ENCODE measurements at places on chromosomes 4 and X. TPM values are rescaled to one million over a fixed set of nuclear protein-coding genes. Genes with fewer than 3 reads are reported as not detected.

DNA sequence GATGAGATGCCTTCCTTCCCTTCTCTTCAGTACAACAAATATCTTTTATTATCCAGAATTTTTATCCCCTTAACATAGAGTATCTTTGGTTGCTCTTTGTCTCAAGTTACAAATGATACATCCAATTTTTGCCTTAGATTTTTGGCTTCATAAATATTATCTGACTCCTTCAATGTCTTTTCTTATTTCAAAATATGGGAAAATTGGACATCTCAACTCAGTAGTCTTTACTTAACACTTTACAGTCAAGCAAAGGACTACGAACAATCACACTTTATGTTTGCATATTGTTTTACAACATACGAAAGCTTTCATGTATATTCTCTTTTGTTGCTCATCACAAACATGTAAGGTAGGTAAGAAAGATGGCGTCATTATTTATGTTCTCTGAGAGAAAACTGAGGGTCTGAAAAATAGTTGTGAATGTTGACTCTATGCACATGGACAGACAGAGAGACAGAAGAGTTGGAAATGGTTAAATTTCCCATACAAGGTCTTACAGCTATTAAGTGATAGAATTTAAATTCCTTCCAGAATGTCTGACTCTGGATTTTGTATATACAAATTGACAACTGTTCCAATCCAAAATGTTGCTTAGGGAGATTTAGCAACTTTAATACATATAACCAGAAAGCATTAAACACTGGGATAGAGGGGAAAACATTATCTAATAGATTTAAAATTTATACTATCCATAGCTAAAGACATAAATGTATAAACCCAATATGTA is 29.4 kb downstream of the DCHS2 start:
- DNase-seq = no peak

- DNase-seq = no peak
These were observed 1.1 kb downstream of the SLC25A6 start for GRCh38 chrX:1390621-1391369.

The GPR50 gene
- not detected for polyA plus RNA-seq

The P2RY4 gene
- not detected for polyA plus RNA-seq

DNA sequence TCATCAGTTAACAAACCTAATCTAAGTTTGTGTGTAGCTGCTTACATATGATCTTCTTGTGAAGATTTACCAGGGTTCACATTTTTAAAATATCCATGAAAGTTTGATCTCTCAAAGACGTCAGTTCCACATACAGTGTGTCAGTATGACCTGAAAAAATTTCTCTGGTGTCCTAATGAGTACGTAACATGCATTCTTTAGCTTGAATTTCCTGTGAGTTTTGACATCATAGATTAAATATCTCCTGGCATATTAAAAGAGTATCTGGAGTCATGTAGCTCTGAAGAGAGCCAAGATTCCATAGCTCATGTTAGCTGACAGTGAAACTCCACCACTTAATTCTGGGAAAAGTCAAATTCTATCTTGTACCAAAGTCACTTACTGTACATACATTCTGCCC is 43.9 kb upstream of the PDLIM5 start:
- no peak for DNase-seq

DNA sequence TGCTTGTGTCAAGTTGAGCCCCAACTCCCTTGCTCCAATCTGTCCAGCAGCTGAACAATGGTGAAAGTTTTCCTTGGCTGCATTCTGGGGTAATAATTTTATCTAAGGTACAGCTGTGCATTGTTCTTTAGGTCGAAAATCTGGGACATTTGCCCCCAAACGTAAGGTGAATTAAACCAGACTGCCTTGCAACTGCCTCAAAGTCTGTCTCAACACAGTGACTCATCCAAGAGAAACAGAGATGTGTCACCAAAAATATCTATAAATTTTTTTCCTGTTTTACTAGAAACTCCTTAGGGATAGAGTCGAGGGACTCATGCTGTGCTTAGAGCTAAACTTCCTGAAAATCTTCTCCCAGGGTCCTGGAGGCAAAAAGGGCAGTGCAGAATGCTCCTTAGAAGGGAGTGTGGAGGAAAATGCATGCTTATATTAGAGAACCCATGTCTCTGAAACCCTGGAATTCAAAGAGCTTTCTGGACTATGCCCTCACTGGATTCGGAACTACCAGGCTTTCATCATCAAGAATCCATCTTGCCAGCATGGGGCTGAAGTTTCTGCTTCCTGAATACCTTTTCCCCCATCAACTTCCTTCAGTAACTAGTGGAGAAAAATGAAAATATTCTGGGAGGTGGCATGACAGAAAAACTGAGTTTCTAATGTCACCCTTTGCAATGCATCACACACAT is 115.7 kb downstream of the PALLD start:
- DNase-seq = no peak

DNA sequence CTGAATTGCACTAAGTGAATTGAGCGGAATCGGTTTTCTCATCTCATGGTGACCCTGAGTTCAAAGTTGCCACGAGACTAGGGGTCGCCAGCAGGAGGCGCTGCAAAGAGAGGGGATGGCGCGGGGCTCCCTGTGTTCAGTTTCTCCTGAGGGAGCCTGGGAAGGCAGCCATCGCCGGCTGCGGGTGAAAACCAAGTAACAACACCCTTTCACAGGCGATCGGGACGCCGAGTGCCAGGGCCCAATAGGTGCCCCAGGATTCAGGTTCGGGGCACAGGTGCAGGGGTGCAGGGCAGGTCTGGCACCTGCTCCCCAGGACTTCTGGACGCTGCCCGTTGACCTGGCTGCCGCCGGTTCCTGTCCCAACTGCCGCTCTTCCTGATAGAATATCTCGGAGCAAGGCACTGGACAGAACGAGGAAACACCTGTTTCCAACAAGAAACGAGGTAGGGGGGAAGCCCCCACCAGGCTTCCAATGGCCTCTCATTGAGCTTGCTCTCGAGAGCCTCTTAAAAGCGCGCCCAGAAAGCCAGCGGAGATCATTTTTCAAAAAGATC is 1.1 kb upstream of the FGF16 start:
- DNase-seq = no peak

DNA sequence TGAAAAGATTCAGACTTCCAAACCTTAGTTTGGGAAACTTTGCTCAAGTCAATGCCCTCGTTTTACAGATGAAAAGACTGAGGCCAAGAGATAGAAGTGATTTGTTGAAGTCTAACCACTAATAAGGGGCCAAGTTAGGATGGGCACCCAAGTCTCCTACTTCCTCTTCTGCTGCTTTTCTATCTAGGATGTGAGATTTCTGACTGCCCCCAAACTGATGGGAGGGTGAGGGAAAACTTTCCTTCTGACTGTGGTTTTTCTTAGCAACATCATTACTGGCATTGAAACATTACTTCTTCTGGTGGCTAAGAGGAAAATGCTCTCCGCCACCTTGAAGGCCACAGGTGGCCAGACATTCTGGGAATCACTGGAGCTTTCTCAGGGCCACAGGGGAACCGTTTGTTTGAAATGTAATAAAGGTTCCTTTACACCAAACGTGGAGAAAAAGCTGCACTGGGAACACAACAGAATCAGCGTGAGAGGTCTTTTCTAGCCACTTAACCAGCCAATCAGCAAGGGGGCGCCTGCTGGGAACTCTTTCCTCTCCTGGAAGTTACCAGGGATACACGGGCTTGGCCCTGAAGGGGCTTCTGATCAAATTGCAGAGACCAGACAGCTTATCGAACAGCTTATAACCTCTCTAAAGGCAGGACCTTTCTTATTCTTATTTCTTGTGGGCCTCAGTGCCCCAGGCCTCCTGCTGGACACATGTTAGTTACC is 115.9 kb upstream of the TEX13D start:
- DNase-seq = no peak

GRCh38 chr4:4709736-4710135 is 149.7 kb upstream of the MSX1 start:
- DNase-seq = no peak

The CAMK2D gene
- polyA plus RNA-seq = 4.8 TPM

DNA sequence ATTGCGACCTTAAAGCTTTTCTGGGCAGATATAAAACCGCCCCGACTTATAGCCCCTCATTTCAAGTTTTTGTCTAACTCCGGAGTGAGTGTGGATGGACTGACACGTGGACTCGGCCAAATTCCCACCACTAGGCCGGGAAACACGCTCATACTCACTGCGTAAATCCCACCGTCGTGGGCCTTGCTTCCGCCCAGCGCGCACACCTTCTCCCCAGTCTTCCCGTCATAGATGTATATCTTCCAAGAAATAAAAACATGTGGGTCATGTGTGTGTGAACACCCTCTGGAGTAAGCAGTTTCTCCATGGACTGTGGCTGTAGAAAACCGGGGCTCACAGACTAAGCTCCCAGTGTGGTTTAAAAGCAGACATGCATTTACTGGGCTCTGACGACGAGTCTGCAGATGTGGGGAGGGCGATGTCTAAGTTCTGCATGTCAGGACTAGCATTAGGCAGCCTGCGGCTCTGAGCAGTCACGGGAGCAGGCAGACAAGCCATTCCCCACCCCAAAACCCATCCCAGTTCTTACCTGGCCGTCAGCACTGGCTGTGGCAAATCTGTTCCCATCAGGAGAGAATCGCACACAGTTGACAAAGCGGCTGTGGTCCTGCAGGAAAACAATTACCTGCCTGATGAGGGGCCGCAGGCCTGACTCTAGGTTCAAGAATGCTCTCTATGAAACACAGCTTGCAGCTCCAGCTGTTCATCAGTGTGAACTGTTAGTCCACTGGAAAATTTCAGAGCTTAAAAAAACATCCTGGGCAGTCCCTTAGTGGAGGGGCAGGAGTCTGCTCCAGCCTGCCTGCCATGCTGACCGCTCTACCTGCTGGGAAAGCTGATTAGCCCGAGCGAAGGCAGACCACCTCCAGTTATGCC is 28.2 kb downstream of the WDR1 start:
- peak; percentile 87 for DNase-seq

The MAGEA12 gene
- not detected for polyA plus RNA-seq

GRCh38 chr4:165519591-165519990 is 140.8 kb downstream of the CPE start:
- DNase-seq = no peak

DNA sequence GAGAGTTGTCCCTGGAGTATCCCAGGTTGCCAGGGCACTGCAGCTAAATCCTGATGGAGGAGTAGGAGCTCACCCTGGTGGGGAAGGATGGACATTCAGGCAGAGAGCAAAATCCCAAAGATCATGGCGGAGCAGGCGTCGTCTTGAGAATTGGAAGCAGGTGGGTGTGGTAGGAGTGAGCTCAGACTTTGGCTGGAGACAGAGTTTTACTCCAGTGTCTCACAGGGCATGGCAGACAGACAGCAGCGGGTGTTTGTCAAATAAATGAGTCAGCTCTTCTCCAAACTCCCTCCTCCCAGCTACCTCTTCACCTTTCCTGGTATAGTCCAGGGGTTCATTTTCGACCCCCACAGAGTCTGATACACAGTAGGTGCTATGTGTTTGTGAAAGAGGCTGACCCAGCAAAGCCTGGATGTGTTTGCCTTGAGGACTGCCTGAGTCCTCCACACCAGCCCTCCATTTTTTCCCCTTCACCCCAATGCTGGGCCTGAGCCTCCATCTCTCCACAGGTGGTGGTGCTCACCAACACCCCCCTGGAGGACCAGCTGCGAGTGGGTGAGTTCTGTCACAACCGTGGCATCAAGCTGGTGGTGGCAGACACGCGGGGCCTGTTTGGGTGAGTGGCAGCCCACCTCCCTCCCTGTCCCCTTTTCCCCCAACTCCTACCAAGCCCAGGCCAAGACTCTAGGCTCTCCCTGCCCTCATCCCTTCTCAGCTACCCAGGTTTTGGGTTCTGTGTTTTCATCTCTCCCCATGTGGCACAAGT is 6.9 kb downstream of the UBA1 start:
- DNase-seq = peak; percentile 54

GRCh38 chr4:84870398-84871163 is 95.9 kb downstream of the WDFY3 start:
- DNase-seq = no peak

DNA sequence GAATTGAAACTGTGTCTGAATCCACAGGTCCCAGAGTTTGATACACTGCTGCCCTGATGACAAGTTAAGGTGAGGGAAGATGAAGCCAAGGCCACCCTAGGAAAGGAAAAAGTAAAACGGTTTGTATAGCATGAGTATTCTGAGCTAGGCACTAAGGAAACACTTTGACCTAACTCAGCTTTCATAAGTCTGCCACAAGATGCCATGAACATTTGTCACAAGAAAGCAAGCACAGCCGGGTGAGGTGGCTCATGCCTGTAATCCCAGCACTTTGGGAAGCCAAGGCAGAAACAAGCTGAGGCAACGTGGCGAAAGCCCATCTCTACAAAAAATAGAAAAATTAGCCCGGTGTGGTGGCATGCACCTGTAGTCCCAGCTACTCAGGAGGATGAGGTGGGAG is 34.2 kb downstream of the ELOVL6 start:
- no peak for DNase-seq

DNA sequence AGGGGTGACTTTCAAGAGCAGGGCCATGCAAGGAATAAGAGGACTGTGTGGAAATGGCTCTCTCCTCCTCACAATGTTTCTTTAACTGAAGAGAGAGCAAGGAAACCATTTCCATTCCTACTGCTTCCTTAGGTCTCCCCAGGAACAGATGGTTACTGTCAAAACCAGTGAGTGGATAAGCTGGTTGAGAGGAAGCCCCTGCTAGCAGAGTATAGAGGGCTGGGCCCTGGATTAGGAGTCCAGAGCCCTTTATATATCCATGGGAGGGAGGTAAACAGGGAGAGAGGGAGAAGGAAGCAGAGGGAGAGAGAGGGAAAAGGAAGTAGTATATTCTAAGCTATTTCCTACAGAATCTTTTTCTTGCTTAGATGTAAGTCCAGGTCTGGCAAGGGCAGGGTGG is 43.8 kb upstream of the LAS1L start:
- DNase-seq = no peak

The NMU gene
- polyA plus RNA-seq = 0.69 TPM

- no peak for DNase-seq
These were observed 67.1 kb downstream of the ABCG2 start for GRCh38 chr4:88091378-88091777.

The RNF150 gene
- not detected for polyA plus RNA-seq

GRCh38 chr4:142112451-142112850 is 476.1 kb downstream of the IL15 start:
- DNase-seq = no peak

DNA sequence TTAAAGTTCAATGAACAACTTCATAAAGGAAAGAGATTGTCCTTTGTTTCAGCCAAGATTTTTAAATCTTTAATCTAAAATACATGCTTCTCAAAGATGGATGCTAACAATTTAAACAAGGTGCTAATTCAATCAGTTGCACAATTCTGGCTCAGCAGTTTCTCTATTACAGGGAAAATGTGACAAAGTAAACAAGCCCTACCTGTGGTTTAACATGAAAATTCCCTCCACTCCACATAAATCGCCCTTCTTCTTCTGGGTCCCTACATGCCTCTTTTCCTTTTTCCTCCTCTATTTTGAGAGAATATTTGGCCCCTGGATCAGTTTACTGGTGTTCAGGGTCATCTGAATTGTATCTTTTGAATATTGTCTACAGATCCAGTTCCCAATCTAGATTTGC is 80.6 kb downstream of the FRYL start:
- peak; percentile 56 for DNase-seq

- DNase-seq = no peak
These were observed 73.3 kb upstream of the HHIP start for GRCh38 chr4:144572660-144573059.

DNA sequence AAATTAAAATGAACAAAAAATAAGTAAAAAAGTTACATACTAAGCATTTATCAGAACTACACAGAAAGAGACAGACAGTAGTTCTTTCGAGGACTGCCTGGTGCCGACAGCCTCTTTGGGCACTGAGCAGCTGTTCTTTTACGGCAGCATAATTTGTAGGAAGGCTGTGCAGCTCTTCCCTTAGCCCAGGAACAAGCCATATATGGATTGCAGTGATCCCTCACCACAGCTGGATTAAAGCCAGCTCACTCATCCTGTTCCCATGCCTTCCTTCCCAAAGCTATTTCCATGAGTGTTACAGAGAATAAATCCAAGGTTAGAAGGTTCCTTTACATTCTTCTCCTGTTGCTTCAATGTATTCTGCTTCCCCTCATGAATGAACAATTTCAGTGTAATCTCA is 71.7 kb downstream of the DDX60L start:
- peak; percentile 76 for DNase-seq
